CD4-positive, alpha-beta T cell treated with Interleukin-4 for 4 hours (primary cell): ENCODE measurements at places on chromosomes 6 and 20.

GRCh38 chr20:46232539-46232938 lies 75.8 kb downstream of the CDH22 start:
- no peak for DNase-seq

DNA sequence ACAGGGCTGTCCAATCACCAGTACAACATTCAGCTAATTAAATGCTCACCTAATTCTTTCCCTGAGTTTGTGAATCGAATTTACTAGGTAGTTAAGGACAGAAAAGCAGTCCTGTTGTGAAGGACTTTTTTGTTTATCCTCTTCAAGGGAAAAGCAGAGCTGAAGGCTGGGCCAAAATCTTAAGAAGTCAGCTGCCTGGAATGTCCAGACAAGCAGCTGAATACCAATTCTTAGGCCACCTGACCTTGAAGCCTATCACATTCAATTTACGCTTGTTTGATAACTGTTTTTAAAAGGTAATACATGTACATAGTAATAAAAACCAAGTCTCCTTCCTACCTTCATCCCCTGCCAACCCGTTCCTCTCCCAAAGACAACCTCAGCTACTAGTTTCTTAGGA lies 56.4 kb downstream of the UQCC1 start:
- no peak for DNase-seq

GRCh38 chr6:142152746-142153145 lies 5.7 kb downstream of the VTA1 start:
- DNase-seq: no peak

- no peak for DNase-seq
Observed at GRCh38 chr20:18694071-18694470, 106.2 kb downstream of the DTD1 start.

DNA sequence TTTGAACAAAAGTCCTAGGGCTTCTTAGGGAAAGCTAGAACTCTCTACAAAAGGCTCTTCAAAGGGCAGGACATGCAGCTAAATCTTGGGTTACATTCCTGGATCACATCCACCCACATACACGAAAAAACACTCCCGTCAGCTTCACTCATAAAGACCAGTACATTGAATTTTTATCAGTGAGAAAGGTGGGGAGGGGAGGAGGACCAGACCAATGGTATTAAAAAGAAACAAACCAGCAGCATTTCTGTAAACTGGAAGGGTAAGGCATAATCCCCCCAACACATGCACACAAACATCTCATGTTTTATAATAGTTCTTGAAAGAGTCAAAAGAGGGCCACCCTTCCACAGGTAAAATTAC lies 31.6 kb downstream of the MYLK4 start:
- no peak for DNase-seq

DNA sequence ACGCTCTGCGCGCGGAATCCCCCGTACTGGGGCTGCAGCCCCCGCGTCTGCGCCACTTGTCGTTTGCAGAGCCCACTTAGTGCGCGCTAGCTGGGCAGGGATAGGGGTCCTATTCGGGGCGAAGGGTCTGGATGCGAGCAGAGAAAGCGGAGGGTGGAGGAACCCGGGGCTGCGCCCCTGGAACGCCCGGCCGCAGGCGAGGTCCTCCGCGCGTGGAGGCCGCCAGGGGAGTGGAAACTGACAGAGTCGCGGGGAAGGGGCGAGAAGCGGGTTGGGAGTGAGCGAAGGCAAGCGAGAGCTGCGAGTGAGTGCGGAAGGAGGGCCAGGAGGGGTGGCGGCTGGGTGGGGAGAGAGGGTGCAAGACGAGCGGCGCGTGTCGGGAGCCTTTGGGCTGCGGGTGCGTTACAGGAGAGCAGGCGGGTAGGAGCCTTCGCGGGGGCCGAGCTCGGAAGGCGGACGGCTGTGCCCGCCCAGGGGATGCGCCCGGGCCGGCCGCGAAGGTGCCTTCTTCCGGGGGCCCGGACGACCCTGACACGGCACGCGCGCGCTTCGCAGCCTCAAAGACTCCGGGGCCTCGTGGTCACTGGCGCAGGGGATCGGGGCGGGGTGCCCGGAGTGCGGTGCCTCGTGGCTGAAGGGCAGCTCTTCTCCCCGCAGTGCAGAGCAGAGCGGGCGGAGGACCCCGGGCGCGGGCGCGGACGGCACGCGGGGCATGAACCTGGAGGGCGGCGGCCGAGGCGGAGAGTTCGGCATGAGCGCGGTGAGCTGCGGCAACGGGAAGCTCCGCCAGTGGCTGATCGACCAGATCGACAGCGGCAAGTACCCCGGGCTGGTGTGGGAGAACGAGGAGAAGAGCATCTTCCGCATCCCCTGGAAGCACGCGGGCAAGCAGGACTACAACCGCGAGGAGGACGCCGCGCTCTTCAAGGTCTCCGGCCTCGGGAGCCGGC lies 1.2 kb downstream of the IRF4 start:
- peak; percentile 24 for DNase-seq

GRCh38 chr6:16184129-16184528 lies 54.3 kb upstream of the GMPR start:
- DNase-seq: peak; percentile 34

- no peak for DNase-seq
Observed at GRCh38 chr6:8743170-8743745, 307.9 kb upstream of the SLC35B3 start.
